ENCODE measurements at places on chromosomes 5 and 9.

- DNase-seq = no peak
These were observed 31.9 kb downstream of the NEUROG1 start for GRCh38 chr5:135503871-135504270.

DNA sequence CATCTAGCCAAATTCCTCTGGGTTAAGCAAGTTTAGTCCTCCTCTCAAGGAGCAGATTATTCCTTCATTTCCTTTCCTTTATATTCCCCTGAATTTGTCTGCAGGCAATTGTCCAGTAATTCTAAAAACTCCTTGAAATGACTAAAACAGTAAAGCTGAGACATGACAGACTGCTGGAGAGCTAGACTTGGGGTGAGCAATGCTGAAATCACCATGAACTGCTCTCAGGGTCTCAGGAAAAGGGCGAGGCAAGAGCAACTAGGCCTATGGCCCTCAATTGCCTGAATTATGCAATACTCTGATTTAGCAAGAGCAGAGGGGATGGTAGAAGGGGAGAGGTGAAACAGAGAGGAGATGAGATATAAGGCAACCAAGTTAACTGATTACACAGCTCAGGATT, 172.9 kb upstream of the NREP start:
- DNase-seq = no peak

GRCh38 chr9:136348691-136349090, 14.9 kb downstream of the DNLZ start:
- no peak for DNase-seq

GRCh38 chr9:126599047-126599650, 14.6 kb upstream of the LMX1B start:
- no peak for DNase-seq

GRCh38 chr5:14590949-14591348, 9.4 kb downstream of the OTULINL start:
- no peak for DNase-seq

DNA sequence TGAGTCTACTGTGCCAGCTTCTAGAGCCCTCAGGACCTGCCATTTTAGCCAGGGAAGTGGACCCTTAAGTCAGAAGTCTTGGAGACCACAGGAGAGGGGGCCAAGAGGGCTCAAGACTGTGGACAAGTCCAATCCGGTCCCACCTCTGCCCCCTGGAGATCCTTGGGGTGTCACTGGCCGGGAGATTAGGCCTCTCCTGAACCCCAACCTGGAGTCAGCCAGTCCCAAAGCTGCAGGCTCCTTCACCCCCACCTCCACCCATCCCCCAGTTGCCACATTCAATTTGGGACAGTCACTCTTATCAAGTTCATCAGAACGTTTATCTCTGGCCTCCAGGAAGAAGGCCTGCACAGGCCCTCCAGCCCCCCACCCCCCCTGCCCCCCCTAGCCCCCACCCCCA, 290 bp downstream of the SLC23A1 start:
- DNase-seq = no peak

GRCh38 chr5:31726952-31727351, 88.0 kb downstream of the PDZD2 start:
- DNase-seq = no peak

DNA sequence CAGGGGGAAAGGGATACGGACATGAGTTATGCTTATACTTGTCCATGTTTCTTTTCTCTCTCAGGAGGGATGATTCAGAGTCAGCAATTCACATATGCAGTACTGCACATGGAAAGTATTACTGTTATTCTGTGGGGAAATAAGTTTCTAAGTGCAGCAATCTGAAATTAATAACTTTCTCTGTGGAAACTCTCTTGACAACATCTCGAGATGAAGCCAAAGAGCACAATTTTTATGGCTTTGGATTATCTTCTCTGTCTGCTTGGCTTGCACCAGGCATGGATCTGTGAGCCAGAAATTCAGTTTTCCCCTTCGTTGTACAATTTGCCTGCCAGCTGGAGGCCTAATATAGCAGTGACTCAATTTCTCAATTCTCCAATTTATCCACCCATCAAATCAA, 2.5 kb upstream of the NDFIP1 start:
- no peak for DNase-seq

- no peak for DNase-seq
These were observed 1377.5 kb upstream of the DMAC1 start for GRCh38 chr9:9177081-9177480.

- no peak for DNase-seq
These were observed 170.0 kb downstream of the CCDC171 start for GRCh38 chr9:15722888-15723287.

- no peak for DNase-seq
These were observed 175.6 kb downstream of the CD180 start for GRCh38 chr5:67021031-67021430.

DNA sequence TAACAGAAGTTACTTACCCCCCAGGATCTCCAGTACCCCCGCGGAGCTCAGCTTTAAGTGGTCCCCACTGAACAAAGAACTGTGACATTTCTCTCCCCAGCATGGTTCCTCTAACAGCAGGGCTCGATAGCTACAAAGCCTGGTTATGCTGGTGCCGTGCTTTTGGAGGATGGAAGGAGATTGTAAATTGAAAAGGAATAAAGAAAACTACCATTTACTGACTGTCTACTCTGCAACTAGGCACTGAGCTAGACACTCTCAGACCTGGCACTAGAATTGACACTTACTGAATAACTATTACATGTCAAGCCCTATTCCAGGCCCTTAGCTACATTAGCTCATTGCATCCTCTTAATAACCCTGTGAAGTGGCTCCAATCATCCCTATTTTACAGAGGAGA, 145.3 kb downstream of the TTLL11 start:
- DNase-seq = no peak

GRCh38 chr5:137778772-137779564, 24.8 kb upstream of the HNRNPA0 start:
- peak; percentile 13 for DNase-seq

DNA sequence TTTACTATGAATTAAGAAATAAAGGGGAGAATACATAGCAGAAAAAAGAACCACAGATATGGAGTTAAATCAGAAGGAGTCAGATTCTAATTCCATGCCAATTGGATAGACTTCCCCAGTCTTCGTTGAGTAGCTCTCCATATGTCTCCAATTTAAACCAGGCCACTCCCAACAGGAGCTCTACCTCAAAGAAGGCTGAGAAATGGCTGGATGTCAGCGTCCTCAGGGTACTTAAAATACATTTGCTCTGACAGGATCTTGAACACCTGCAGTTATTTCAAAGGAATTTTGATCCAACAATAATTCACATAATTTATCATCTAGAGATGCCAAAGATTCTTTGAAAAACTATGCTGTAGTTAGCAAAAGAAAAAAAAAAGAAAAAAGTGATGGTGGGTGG, 133.9 kb upstream of the FBN2 start:
- DNase-seq = no peak

- DNase-seq = no peak
These were observed 172.0 kb downstream of the ADAMTS12 start for GRCh38 chr5:33719769-33720168.

DNA sequence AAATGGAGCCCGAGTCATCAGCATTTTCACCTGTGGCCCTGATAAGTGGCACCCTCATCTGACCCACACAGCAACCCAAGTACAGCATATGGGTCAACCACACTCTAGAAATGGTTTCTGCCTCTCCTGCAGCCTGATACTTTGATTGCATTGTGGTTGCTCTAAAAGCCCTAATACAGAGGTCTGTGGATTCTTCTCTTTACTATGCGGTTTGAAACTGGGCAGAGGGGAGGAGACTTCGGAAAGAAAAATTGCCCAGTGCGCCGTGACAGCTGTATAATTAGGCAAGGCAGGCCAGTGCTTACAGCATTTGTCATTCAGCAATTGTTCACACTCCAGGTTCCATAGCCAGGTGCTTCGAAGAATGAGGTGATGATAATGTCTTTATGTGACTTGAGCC, 361.0 kb downstream of the NFIB start:
- DNase-seq = no peak

DNA sequence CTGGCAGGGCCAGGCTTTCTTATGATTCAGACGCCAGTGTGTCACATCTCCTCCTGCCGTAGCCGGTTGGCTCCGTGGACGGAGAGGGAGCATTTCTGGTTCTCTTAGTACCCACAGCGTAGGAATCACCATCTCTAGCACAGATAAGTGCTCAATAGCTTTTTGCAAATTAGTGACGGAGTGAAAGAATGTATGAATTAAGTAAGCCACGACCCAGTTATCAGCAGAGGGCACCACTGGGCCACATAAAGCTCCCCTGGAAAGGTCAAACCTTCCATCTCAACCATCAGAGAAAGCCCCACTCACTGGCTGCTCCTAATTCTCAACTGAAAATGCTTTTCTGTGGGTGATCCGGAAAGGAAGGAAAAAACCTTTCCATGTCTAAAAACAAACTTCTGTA, 317.0 kb upstream of the ADCY2 start:
- DNase-seq = no peak

- DNase-seq = peak; percentile 36
These were observed 31.7 kb downstream of the GSN start for GRCh38 chr9:121299467-121300282.

GRCh38 chr9:109518621-109519335, 20.7 kb upstream of the PTPN3 start:
- no peak for DNase-seq

Data from GM19239 (cell line).